Myocyte (in vitro differentiated cells): ENCODE measurements at places on chromosomes 12 and 14. TPM values are rescaled to one million over a fixed set of nuclear protein-coding genes. Genes with fewer than 3 reads are reported as not detected.

Gene IFNG-AS1
- 1.8 TPM in 1 of 2 replicates, not detected in the other for total RNA-seq

Gene CLEC6A
- not detected in 2 replicates for total RNA-seq

Gene RNASE3
- total RNA-seq: not detected in 2 replicates

Gene HCAR2
- not detected in 2 replicates for total RNA-seq

Gene SNAPC1
- total RNA-seq: 12.3 and 19.1 TPM in 2 replicates

Gene PTPN21
- total RNA-seq: 21.7 and 36.7 TPM in 2 replicates

Gene KLRB1
- total RNA-seq: not detected in 2 replicates

DNA sequence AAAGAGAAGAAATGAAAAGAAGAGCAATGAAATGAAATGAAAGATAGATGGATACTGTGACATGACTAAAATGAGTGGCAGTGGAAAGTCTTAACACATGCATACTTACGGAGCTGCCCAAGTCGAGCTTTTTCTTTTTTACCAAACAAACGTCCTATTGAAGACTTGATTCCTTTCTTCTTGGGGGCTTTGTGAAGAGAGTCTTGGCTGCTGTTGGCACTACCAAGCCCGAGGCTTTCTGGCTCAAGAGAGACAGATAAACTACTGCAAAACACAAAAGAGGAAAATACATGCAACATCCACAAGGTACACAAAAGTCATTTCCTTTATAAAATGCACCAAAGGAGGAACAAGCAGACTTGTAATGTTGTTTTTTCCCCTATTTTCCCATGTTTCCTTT, 261.2 kb downstream of the ACSS3 start:
- no peak for DNase-seq

- no peak for DNase-seq
Measured at GRCh38 chr12:48758737-48759136, 30.2 kb downstream of the ADCY6 start.

DNA sequence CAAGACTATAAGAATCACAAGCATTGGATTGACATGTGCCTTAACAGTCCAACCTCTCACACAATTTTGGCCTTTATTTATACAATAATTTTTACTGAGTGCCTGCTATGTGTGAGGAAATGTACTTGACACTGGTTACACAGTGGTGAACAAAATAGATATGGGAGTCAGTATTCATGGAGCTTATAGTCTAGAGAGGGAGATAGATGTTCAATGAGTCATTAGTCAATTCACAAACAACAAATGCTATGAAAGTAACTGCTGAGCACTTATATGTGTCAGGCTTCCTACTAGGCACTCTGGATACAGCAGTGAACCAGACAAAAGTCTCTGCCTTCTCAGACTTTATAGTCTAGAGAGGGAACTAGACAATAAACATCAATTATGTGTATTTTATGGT, 3.7 kb downstream of the CFAP54 start:
- DNase-seq: no peak

GRCh38 chr14:101557811-101558738, 3.2 kb upstream of the DIO3 start:
- DNase-seq: no peak

GRCh38 chr14:31955936-31956579, 121.0 kb upstream of the ARHGAP5 start:
- no peak for DNase-seq

DNA sequence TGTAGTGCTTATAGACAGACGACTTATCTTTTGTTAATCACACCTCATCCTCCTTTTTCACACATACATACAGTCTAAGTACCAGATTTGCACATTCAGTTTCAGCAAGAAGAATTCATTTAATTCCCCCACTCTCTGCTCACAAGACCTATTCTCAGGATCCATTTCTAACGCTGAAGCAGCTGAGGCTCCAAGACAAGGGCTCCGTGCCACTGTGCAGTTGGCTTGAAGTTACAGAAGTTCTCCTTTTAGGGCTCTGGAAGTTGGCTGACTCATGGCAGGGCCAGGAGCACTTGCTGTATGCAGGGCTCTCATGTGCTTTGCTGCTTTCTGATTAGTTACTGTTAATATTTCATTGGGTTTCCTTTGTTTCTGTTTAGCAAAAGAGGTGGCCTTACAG, 1566.9 kb upstream of the TMEM132C start:
- DNase-seq: peak; percentile 53

DNA sequence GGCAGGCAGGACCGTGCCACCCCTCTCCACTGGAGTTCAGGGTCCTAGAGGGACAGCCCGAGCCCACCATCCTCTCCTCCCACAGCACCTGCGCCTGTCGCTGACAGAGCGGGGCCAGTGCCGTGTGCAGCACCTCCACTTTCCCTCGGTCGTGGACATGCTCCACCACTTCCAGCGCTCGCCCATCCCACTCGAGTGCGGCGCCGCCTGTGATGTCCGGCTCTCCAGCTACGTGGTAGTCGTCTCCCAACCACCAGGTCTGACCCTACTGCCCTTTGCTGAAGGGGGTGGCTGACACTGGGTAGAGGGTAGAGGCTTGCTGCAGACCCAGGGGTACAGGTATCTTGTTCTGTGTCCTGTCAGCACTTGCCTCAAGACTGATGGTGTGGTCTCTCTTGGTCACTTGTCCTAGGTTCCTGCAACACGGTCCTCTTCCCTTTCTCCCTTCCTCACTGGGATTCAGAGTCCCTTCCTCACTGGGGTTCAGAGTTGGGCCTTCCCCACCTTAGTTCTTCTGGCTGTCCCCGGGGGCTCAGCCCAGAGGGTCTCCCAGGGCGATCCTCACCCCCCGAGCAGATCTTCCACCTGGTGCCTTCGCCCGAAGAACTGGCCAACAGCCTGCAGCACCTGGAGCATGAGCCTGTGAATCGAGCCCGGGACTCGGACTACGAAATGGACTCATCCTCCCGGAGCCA, 42.0 kb downstream of the SH2B3 start:
- DNase-seq: no peak

DNA sequence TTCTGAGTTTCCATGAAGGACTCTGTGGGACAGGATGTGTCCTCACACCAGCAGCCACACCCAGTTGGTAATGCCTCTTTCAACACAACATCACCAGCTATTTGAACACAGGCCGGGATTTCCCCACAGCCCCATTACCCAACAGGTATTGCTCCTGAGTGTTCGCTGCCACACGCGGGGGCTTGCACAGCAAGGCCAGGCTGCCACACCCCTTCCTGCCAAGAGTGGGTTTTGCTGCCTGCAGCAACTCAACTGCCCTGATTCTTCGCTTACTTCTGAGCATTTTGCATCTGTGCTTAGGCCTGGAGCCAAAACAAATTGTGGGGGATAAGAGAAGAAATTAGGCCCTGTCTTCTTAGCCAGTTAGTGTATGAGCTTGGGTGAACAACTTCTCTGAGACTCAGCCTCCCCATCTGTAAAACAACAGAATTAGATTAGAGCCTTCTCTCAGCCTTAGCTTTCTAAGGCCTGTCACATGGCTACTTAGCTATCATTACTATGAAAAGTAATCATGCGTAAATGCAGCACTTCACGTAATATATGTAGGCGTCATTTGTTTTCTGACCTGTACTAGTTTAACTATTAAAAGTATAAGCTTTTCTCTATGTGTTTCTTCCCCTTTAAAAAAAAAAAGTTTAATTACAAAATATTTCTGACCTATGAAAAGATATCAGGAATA, 20.0 kb downstream of the CKAP4 start:
- no peak for DNase-seq

- peak; percentile 88 for DNase-seq
Measured at GRCh38 chr12:92759634-92760268, 57.0 kb downstream of the PLEKHG7 start.

GRCh38 chr12:65879878-65880277, 55.6 kb downstream of the HMGA2 start:
- DNase-seq: peak; percentile 85

GRCh38 chr14:74308695-74309094, 6.0 kb upstream of the ABCD4 start:
- DNase-seq: no peak

GRCh38 chr12:76713986-76714385, 49.9 kb upstream of the ZDHHC17 start:
- no peak for DNase-seq

- peak; percentile 4 for DNase-seq
Measured at GRCh38 chr12:79925492-79925891, 9.4 kb downstream of the PPP1R12A start.

DNA sequence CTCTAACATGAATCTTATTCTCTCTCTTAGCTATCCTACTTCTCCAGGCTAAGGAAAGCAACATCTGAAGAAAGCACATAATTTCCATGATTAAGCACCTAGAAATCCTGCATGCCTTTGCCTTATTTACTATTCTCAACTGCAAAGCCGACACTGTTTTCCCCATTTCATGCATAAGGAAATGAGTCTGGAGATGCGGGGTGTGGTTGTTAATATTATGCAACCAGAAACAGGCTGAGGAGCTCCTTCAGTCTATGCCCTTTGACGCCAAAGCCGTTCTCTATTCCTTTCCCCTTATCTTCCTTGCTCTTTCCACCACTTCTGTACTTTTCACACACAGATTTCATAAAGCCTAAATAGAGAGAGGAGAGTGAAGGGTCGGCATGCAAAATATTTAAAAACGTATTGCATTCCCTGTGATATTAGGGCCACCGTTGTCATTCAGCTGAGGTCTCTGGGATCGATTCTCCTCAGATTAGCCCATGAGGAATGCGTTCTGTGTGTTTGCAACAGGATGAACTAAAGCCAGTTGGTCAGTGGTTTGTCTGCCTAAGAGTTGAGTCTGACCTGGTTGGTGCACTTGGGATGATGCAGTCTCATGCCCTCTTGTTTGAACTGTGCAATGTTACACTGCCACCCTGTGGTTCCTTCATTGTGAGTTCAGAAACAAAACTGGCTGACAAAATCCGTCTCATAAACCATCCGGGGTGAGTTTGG, 53.1 kb upstream of the PLEKHG7 start:
- DNase-seq: peak; percentile 96

- peak; percentile 92 for DNase-seq
Measured at GRCh38 chr12:56079723-56080555, at the start of gene ERBB3. TSS of gene ERBB3 (plus strand) at chr12:56080165. CDS start at chr12:56080301, 136 bp downstream.

- DNase-seq: peak; percentile 76
Measured at GRCh38 chr14:68124979-68125731, 305.6 kb downstream of the RAD51B start.

- DNase-seq: no peak
Measured at GRCh38 chr14:27256805-27257204, 659.0 kb upstream of the NOVA1 start.

DNA sequence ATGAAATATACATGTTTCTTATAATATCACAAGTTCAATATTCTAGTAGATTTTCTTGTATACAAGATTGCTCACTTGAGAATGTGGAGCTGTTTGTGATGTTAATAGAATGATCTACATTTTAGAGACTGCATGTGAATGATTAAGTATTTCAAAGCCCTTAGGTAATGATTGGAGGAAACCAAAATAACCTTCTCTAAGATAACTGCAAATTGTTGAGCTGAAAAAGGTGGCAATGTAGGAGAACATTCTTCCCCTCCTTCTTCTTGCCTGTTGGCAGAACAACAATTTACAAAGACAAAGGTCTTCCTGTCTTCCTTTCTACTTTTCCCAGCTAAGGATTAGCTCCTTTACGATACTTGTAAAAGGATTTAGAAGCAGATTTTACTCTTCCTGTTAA, 2.0 kb upstream of the CLEC6A start:
- no peak for DNase-seq
